IPS-NIHi11 (cell line): ENCODE measurements at places on chromosomes 7 and 10.

DNA sequence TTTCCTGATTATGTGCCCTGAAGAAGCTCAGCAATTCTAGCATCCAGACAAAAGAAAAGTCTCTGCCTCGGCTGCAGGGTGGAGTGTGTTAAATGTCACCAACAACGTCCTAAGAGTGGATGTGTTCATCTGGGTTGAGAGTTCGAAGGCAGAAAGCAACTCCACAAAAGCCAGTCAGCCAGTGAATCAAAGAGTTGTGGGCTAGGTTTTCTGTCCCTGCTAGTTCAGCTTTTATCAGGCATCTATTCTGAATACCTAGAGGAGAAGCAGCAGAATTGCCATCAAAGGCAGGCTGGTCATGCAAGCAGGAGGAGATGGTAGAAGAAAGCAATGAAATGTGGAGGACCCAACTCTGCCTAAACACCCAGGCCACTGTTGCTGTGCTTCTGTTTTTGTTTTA is 205.2 kb downstream of the KLF6 start:
- no peak for DNase-seq

GRCh38 chr10:127046975-127047877 is 142.0 kb downstream of the DOCK1 start:
- DNase-seq: no peak

- no peak for DNase-seq
Observed at GRCh38 chr7:87361320-87361719, 15.9 kb downstream of the CROT start.

GRCh38 chr7:137839903-137840779 is 6.6 kb downstream of the DGKI start:
- DNase-seq: peak; percentile 40

DNA sequence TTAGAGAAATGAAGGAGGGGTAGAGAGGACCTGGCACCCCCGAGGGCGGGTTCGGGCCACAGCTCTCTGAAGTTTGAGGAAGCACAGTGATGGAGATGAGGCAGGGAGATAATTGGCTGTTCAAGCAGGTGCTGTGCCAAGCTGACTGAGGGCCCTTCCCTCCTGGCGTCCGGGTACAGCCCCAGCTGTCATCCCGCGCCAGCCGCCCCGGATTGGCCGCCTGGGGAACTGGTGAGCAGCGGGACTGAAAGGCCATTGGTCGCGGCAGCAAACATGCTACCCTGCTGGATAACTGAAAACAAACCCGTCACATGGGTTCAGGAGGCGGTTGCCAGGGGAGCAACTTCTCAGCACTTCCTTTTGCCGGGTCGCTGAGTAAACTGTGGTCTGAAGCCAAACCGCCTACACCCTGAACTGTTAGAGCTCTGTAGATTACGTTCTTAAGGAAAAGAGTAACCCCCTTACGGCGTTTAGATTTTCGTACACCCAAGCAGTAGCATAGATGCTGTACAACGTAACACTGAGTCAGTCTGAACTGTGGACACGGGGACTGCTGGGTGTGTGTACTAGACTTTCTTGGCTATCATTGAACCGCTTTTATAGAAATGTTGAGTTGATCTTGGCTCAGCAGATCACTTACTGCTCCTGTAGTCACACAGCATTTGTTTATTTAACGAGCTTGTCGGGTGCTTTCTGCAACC is 1.3 kb downstream of the INSIG1 start:
- DNase-seq: peak; percentile 94

- no peak for DNase-seq
Observed at GRCh38 chr10:63544418-63544817, 23.2 kb downstream of the REEP3 start.

DNA sequence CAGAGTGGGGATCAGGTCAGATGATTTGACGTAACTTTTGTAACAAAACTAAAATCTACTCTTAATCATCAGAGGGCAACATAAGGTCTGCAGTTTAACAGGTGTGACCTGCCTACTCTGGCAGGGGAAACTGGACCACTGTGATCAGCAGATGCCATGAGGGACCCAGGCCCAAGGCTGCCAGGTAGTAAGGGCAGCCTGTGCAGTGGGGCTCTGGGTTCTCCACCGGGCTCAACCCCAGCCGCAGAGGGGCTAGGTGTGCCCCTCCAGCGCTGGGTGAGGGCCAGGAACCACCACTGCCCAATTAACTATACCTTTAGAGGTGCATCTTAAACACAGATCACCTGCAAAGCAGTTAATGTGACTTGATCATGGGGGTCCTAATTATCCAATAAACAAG is 17.6 kb downstream of the AKR1B1 start:
- no peak for DNase-seq

- no peak for DNase-seq
Observed at GRCh38 chr7:127782075-127782474, 130.1 kb downstream of the SND1 start.
